ENCODE measurements at places on chromosomes 3 and 15.
A peak's percentile ranks its signal among the peaks of the same experiment; 100 is the strongest.

DNA sequence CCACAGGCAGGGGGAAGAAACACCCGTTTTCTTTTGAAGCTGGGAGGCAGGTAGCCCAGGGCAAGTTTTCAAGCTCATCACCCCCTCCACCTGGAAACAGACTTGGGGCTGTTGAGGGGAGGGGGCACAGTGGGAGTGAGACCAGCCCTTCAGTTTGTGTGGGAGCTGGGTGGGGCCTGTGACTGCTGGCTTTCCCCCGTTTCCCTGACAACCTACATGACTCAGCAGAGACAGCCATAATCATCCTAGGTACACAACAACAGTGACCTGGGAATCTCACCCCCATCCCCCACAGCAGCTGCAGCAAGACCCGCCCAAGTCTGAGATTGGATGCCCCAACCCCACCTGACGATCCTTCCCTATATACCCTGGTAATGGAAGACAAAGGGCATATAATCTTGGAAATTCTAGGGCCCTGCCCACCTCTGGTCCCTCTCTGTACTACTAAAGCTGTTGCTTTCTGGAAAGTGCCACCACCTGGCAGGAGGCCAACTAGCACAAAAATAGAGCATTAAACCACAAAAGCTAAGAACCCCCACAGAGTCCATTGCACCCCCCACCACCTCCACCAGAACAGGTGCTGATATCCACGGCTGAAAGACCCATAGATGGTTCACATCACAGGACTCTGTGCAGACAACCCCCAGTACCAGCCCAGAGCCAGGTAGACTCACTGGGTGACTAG, 422.2 kb upstream of the SGO1 start:
- no peak for DNase-seq

- no peak for DNase-seq
Observed at GRCh38 chr15:66763186-66764071, 61.4 kb downstream of the SMAD6 start.

DNA sequence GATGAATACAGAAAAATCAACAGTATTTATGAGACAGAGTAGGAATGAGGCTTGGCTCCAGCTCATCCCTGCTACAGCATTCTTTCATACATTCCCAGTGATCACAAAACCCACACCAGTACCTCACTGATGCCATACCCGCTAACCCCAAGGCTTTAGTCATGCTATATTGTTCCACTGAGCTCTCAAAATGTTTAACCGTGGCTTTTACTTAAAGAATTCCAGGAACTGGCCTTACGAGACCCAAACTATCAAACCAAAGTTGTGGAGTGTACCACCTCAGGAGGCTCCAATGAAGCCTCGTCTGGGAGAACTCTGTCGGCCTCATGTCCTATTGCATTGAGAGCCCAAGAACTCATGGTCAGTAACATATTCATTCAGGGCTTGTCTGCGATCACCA, 278.9 kb downstream of the ULK4 start:
- no peak for DNase-seq

GRCh38 chr3:97863031-97863430, 41.2 kb downstream of the CRYBG3 start:
- DNase-seq: no peak

GRCh38 chr15:32683906-32684584, 33.8 kb upstream of the GREM1 start:
- no peak for DNase-seq

DNA sequence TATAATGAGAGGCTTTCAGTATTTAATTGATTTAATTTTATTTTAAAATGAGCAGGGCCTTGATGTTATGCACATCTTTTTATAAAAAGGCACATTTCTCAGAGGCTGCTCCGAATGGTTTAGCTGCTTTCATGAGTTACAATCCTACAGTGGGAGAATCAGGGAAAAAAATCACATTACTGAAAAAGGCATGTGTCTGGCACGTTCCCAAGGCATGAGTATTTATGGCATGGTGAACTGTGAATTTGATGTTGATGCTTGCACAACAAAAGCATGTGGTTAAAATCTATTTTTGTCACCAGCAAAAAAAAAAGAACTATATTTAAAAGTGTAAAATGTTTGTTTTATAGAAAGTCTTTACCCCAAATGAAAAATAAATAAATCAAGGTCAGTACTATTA, 485.2 kb upstream of the ROBO2 start:
- no peak for DNase-seq

GRCh38 chr3:44905446-44906157, 31.2 kb downstream of the TGM4 start:
- DNase-seq: no peak

- no peak for DNase-seq
Observed at GRCh38 chr15:74389241-74390048, 22.0 kb upstream of the CYP11A1 start.

DNA sequence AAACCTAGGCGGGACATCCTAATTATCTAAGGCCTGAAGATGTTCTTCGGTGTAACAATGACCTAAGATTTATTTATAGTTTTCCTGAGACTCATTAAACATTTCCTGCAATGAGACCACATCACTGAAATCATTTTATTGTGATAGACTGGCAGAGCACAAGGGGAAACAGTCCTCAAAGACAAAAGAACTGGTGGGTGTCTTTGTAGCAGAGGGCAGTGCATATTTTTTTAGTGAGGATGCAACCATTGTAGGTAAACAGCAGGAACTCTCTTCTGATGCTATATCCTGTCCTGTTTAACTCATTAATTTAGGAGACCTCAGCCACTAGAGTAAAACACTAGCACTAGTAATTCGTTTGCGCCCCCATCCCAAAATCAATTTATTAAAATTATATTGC, 100.0 kb downstream of the MAGI1 start:
- no peak for DNase-seq

- DNase-seq: no peak
Observed at GRCh38 chr15:20345401-20345958, 196.1 kb downstream of the GOLGA6L6 start.

- DNase-seq: no peak
Observed at GRCh38 chr3:189772584-189772983, 141.4 kb downstream of the TP63 start.

- DNase-seq: no peak
Observed at GRCh38 chr15:90774731-90775514, 57.8 kb downstream of the BLM start.

GRCh38 chr3:43477600-43477999, 144.2 kb downstream of the ANO10 start:
- peak; percentile 88 for DNase-seq

DNA sequence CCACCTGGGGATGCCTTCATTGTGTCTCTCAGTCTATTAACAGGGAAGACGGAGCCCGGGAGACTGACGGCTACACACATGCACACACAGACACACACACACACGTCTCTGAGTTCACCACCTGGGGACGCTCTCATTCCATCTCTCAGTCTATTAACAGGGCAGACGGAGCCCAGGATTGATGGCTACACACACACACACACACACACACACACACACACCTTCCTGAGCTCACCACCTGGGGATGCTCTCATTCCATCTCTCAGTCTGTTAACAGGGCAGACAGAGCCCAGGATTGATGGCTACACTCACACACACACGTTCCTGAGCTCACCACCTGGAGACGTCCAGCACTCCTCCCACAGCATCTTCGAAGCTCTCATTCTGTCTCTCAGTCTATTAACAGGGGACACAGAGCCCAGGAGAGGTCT, 143.9 kb downstream of the OR4M2 start:
- DNase-seq: no peak

GRCh38 chr3:30162579-30162978, 443.8 kb upstream of the TGFBR2 start:
- DNase-seq: no peak

DNA sequence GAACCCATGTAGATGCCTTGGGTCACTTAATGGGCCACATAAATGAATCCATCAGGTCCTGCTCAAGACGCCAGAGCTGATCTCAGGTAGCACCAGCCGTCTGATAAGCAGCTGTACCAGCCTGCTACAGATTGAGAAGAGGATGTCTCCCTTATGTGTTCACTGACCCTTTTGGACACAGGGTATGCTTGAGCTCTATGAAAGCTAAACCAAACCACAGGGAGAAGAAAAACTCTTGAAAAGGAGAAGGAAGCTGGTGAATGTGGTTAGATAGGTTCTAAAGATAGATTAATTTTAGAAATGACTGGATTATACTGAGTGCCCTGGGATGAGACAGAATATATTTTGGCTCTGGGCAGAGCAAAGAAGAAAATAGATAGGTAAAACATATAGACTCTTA, 187.5 kb downstream of the SPATA16 start:
- no peak for DNase-seq

GRCh38 chr3:50299929-50300680, 900 bp upstream of the HYAL3 start:
- peak; percentile 24 for DNase-seq

DNA sequence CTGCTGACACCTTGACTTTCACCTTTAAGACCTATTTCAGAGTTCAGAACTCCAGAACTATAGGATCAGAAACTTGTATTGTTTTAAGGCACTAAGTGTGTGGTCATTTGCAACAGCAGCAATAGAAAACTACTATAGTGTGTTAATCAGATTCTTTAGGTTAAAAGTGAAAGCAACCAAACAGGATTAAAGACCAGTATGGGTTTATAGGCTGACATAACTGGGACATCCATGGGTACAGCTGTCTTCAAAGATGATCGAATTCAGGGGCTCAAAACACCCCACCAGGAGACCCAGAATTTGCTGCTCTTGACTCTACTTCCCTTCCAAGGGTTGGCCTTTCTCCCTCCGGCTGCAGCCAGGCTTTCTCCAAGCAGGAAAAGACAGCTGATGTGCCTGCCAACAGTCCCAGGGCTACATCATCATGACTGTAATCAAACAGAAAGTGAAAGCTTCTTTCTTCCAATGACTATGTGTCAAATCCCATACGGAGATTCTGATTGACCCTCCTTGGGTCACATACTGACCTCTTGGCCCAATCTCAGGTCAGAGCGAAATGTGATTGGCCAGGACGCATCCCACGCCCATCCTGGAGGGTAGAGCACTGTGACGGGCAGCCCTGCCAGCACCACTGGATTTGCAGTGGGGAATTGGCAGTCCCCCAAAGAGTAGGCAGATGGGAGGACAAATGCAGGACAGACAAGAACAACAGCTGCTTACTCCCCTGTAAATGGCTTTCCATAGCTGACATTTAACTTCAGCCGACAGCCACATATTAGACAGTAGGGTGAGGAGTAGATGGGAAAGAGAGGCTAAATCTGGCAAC, 51.4 kb upstream of the RNF7 start:
- DNase-seq: peak; percentile 23

- no peak for DNase-seq
Observed at GRCh38 chr15:63947228-63947627, 99.1 kb downstream of the DAPK2 start.
